ENCODE measurements at places on chromosomes 16 and 17.
A peak's percentile ranks its signal among the peaks of the same experiment; 100 is the strongest.

DNA sequence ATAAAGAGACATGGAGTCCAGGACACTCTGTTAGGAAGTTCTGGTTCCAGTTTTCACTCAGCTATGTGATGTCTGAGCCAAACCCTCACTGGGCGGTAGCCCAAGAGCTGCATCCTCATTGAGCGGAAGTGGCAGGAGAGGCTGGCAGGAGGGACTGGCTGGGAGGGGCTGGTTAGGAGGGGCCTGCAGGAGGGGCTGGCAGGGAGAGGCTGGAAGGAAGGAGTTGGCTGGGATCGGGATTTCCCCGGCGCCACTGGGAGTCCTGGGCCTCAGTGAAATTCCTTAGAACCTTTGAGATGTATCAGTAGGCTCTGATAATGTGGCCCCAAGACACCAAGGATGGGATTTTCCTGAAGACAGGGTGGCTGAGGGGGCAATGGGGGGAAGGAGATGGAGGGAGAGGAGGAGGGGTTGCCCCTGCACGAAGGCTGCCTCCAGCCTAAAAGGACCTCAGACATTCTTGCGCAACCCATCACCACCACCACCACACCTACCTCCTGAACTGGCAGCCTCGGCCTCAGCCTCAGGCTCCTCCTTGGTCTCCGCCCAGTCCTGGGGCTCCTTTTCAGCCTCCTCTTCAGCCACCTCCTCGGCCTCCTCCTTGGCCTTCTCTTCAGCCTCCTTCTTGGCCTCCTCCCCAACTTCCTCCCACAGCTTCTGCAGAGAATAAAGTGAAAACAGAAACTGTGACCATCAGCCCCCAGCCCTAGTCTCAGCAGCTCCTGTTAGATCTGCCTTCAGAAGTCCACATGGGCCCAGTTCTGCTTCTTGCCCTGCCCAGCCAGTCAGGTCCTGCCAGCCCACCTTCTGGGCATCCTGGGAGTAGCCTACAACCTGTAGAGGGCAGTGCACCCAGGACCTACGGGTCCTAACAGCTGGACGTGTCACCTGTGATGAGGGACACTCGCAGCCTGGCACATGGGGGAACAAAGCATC lies 31.7 kb downstream of the CNGB1 start:
- DNase-seq, result no peak

DNA sequence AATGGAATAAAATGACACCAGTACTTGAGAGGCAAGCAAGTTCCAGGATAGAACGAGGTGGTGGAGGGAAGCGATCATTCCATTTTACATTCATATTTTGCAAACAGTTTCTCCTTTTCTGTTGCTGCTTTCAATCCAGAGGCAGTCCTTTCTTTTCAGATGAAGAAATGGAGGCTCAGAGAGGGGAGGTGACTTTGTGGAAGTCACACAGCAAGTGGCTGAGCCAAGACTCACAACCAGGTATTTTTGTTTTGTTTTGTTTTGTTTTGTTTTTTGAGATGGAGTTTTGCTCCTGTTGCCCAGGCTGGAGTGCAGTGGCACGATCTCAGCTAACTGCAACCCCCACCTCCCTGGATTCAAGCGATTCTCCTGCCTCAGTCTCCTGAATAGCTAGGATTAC lies 29.3 kb downstream of the GPR142 start:
- no peak for DNase-seq

GRCh38 chr17:65925606-65926307 lies 266.2 kb downstream of the CEP112 start:
- DNase-seq, result no peak

DNA sequence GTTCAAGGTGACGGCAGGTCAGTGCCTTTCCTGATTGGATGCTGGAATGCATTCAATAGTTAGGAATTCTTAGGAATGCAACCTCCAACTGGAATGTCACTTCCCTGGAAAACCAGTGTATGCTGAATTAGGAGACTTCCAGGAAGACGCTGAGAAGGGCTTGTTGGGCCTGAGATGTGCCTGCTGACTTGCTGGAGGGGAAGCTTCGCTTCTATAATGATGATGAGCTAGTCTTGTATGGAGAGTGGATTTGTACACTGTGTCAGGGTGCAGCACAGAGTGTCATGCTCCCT lies 45.6 kb downstream of the SMPD3 start:
- DNase-seq, result no peak

DNA sequence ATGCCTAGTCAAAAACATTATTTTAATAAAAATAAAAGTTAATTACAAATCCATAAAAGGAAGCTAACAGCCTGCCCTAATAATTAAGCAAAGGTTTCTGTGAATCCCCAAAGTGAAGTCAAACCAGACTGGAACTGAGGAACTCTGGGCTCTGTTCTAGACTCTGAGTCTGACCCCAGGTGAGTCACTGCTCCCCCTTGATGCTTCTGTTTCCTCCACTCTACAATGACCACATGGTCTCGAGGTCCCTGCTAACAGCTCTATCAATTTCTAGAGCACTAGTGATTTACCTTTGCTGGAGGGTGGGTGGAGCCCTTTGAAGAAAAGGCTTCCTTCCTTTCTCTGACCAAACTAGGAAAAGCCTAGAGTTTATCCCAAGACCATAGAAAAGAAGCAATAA lies 32.4 kb downstream of the XPO6 start:
- no peak for DNase-seq

- no peak for DNase-seq
Observed at GRCh38 chr17:75874323-75875181, 3.8 kb downstream of the TRIM47 start.

DNA sequence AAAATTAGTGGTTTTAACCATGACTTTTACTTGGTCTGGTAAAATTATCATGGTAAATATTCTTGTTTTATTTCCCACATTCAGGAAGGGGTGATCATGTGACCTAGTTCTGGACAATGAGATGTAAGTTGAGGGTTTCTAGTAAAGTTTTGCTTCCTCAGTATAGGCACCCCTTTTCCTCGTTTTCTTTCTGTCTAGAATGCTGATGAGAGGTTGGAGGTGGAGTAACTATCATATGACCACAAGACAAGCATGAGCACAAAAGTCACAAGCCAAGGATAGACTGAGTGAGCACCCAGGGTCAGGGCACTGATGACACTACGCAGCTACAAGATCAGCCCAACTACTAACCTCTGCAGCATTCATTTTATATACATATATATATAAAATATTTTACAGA lies 53.9 kb downstream of the MYO1D start:
- DNase-seq, result no peak

DNA sequence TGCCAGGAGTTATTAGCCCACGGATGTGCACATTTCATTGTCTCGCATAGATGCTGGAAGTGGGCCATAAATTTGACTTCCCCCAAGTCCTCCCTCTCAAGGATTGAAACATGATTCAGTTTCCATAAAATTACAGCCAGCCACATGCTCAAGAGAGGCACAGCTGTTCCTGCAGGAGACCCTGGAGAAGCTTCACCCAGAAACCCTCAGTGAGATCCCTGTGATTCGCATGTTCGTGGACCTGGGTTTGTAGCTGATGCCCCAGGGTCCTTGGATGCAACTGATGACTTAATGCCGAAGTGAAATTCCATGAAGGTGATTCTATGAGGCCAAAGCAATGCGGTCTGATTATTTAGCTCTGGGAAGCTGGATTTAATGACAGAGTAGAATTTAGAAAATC lies 24.7 kb upstream of the AQP8 start:
- DNase-seq, result no peak

- no peak for DNase-seq
Observed at GRCh38 chr17:74728702-74729075, 8.4 kb upstream of the RAB37 start.

- no peak for DNase-seq
Observed at GRCh38 chr17:43984521-43984920, 19.9 kb upstream of the NAGS start.

DNA sequence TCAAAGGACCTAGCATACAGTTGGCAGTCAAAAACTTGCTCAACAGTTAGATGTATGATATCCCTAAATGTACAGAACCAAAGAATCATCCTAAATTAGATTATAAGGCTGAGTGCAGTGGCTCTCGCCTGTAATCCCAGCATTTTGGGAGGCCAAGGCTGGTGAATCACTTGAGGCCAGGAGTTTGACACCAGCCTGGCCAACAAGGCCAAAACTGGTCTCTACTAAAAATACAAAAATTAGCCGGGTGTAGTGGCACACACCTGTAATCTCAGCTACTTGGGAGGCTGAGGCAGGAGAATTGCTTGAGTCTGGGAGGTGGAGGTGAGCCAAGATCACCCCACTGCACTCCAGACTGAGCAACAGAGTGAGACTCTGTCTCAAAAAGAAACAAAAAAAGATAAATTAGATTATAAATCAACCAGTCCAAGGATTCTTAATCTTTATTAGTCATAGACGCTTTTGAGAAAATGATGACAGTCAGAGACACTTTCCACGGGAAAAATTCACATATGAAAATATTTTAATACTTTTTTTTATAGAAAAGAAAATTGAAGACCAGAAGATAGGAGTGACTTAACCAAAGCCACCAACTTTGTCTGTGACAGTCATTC lies 77.6 kb downstream of the MMD start:
- no peak for DNase-seq

DNA sequence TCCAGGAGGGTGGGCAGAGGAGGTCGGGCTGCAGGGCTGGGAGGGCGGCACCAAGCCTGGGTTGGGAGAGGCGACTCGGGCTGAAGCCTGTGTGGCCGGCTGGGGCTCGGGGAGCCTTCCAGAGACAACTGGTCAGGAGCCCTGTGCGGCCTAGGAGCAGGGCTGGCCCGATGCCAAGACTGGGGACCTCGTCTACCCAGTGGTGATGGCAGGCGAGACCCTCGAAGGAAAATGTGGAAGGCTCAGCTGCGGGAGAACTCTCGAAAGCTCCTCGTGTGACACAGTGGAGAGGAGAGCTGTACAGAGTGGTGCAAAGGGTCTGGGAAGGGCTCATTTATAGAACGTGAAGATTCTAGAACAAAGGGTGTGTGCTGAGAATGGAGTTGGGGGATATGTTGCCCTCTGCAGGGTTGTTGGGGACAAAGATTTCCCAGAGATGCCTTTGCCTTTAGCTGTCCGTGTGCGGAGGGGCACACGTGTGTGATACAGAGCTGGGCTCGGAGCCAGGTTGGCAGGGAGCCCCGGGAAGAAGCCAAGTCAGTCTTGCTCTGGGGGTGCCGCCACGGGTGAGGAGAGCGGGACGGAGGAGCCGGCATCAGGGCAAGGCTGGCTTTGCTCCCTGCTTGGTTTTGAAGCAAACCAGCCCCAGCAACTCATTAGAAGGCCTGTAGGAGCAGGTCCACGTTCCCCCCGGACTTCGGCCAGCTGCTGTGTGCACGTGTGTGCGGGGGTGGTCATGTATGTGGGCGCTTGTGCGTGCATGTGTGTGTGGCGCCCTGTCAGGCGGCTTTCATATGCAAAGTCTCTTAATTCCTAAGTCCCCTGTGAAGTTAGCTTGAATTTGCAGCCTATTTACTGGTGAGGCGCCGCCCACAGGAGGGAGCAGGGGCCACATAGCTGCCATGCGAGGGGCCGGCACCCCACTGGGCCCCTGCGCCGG lies 132.4 kb upstream of the CHMP6 start:
- DNase-seq, result peak; percentile 84

DNA sequence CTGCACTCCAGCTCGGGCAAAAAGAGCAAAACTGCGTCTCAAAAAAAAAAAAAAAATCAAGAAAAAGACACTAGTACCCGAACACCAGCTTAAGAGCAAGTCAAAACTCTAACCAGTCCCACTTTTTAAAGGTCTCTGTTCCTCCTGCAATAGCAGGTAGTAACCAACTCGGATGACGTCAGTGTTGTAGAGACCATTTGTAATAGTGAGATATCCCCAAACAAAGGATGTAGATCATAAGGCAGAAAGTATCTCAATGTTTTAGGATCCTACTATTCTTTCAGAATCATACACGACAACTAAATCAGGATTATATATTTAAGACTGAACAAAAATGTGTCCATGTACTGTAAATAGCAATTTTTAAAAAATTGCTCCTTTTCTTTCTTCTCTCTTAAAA lies 2.4 kb downstream of the JPT1 start:
- no peak for DNase-seq

GRCh38 chr16:12210258-12210880 lies 233.8 kb downstream of the SNX29 start:
- DNase-seq, result peak; percentile 77
